NCI-H1436 treated with DMSO at 0.1 percent for 48 hours (cell line): ENCODE measurements at places on chromosomes 3 and 15.
A peak's percentile ranks its signal among the peaks of the same experiment; 100 is the strongest.

GRCh38 chr15:74144153-74144775 lies 13.9 kb downstream of the ISLR2 start:
- DNase-seq, result peak; percentile 52

- DNase-seq, result no peak
Observed at GRCh38 chr15:59360896-59361295, 11.8 kb downstream of the MYO1E start.

GRCh38 chr15:52546031-52546751 lies 17.5 kb upstream of the MYO5A start:
- DNase-seq, result no peak

DNA sequence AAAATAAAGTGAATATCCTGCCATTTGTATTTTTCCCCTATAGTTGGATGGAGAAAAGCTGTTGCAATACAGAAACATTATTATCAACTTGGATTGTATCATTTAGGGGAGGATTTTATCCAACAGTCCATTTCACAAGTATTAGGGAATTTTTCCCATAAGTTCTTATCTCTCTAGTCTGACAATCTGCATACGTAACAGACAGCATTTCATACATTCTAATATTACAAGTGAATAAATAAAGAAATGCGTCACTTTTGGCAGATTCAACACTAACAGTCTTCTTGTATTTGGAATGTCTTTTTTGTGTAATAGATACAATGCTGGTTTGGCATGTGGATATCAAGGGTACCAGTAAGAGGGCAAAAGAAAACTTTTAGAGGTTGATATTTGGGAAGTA lies 795.3 kb upstream of the ARRDC4 start:
- DNase-seq, result no peak

DNA sequence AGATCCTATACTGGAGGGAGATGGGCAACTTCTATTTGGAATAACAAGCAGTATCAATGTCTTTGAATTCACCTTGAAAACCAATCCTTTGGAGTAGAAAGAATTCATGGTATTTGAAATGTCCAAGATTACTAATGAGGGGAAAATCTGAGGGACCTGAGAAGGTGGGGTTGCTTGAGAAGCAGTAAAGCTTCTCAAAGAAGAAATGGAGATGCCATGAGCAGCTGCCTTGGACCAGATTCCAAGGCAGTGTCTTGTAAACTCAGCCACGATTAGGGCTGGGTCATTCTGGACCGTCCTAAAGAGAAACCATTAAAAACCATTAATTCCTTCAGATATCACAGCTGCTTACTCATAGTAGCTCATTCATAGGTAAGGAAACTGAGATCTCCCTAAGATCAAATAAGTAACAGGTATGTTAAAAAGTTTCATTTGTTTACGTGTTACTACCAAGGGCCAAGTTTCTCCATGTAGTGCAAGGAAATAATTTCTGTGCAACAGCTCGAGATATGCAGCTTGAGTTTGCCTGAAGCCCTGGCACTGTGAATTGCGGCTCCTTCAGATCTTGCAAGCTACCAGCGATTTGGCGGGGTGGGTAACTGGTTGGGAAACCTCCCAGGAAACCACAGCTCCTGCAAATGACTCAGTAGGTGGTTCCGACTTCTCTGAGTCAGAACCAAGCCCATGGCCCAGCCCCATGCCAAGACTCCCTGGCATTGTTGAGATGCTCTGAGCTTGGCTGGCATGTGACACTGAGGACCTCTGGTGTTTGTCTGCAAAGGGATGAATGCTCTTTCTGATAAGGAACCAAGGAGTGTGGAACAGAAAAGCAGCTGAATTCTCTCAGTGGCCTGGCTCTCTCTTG lies 296.8 kb downstream of the RORA start:
- DNase-seq, result no peak

DNA sequence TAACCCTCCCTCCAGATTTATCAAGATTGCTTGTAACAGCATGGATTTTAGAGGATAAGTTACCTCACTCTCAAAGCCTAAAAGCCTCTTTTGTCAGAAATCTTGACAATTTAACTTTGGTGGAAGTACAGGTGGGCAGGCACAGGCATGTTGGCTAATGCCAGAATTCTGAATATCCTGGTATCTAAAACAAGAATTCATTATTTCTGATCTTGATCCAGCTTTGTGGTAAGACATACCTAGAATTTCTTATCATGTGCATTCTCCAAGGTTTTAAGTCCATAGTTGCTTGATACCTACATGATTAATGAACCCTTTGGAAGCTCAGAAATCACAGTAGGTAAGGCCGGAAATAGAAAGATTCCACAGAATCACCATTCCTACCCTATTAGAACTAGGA lies 109.9 kb upstream of the TTC14 start:
- DNase-seq, result no peak

DNA sequence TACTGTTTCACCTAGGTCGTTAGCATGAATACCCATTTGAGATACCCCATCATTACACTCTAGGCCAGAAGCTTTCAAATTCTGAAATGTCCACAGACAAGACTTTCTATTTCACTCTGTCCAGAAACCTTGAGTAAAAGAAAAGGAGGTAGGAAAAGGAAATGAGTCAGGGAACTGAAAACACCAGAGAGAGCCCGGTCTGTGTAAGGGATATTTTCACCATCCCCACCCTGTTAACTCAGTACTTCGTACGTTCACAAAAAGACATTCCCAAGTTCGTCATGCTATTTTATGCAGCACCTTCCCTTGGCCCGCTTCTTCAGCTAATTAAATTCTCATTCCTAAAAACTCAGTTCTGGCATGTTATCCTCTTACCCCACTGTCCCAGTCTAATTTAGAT lies 89.4 kb upstream of the SOX2 start:
- no peak for DNase-seq

DNA sequence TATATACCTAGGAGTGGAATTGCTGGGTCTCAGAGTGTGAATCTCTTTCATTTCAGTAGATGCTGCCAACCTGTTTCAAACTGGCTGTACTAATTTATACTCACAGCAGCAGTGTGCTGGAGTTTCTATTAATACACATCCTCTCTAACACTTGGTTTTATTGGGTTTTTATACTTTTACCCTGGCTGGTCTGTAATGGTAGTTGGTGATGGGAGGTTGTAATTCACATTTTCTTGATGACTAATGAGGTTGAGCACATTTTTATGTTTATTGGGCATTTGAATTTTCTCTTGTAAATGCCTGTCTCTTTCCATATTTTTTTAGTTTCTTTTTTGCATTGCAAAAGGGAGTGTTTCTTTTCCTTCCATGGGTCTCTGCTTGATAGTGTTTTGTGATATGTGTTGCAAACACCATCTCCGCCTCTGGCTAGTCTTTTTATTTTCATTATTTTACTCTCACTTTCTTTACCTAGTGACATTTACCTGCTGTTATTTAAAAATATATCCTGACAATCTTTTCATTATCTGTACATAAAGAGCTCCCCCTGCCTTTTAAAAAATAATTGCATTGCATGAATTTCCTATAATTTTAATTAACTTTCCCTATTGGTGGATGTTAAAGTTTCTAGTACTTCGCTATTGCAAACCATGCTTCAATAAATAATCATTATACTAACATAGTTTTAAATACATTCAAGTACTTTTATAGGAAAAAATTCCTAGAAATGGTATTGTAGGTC lies 49.0 kb upstream of the GCNT3 start:
- no peak for DNase-seq

DNA sequence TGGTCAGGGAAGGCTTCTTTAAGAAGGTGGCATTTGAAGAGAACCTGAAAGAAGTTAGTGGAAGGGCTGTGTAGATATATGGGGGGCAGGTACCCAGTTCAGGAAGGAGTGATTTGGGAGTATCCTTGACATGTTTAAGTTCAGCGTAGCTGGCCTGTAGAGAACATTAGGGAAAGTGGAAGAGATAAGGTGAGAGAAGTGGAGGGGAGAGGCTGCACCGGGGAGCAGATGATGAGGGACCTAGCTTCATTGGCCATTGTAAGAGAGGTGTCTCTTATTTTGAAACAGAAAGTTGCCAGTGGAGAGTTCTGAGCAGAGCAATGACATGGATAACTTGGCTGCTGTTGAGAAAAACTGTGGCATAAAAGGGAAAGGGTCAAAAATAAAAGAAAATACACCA lies 44.6 kb upstream of the MME start:
- no peak for DNase-seq

DNA sequence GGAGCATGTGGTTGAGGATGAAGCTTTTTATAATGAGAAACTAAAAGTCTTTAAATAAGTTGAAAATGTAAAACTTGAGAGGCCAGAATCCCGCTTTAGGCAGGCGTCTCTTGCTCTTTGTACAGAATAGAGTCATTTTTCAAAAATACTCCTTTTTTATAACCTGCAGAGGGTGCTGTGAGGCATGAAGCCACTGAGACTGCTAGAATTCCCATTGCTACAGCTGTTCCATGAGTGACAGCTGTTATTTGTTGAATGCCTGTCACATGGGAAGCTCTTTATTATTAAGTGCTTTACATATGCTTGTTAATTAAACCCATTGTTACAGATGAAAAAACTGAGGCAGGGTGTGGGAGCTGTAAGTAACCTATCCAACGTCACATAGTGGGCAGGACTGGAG lies 18.5 kb downstream of the MINAR1 start:
- no peak for DNase-seq

DNA sequence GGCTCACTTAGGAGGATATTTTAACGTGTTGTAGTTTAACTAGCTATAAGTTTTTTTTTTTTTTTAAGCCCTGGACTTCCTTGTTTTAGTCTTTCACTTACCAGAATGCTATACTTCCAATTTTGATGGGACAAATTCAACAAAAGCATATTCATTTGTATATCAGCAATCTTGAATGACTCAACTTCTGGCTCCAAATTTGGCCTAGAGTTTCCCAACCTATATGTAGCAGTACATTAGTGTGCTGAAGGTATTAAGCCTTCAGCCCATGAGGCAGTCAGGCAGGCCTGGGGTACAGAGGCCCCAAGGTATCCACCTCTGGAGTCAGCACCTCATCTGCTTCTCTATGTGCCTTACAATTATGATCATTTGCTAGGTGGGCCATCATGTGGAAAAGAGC lies 5.9 kb downstream of the PBRM1 start:
- DNase-seq, result no peak

GRCh38 chr3:18127859-18128681 lies 297.1 kb downstream of the SATB1 start:
- no peak for DNase-seq

GRCh38 chr15:45612790-45613415 lies 21.9 kb upstream of the SQOR start:
- no peak for DNase-seq

DNA sequence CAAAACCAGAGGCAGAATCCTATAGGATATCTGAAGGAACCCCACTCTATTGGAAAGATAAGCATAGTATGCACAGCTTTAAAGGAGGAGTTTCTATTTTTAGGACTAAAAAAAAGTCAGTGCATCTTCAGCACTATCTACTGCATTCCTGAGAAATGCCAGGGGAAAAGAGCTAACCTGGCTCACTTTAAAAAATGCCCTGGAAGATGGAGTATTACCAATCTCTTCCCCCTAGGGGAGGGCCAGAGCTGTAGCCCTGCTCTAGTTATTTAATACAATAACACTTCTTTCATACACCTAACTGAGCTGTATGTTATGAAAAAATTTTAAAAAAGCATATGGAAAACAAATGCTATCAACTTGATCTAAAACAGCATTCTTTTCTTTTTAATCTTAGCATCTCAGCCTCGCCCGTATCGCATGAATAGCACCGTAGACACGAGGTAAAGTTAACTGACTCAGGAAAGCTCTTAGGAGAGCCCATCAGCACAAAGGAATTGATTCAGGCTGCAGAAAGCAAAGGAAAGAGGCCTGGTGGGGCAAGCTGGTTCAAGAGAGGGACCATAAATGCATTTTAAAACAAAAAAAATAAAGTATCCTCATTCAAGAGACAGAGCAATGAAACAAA lies 50.2 kb downstream of the TGM4 start:
- DNase-seq, result no peak

DNA sequence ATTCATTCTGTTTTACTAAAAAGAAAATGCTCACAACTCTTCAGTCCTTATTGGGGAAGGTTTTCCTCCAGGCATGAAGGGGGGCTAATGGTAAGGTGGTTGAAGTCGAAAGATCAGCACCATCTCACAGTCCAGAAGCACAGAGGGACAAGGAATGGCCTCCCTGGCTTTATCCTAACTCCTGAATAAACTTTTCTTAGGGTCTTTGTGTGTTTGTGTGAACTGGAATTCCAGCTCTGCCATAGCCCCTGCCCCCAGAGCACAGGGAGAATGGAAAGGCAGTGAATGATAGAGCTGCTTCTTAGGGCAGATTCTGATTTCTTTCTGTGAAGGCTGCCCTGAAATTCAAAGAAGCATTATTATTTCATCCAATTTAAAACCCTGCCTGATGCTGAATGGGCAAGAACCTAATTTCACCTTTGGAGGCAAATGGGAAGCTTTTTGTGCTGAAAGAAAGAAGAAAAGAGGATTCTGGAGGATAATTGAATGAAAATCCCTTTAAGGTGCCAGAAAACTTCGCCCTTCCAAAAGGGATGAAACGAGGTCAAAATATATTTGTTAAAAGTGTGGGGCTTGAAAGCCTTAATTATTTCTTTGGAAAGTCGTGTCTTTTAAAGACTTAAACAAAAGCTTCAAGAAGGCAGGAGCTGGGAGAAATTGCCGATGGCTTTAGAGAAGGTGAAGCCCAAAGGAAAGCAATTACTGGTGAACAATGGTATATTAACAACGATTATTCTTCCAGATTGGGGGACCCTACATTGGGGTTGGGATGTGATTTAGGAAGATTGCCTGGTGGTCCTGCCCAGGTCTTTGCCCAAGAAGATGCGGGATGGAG lies 259.9 kb upstream of the RGMA start:
- no peak for DNase-seq

GRCh38 chr15:70633991-70634390 lies 129.4 kb downstream of the UACA start:
- DNase-seq, result no peak

DNA sequence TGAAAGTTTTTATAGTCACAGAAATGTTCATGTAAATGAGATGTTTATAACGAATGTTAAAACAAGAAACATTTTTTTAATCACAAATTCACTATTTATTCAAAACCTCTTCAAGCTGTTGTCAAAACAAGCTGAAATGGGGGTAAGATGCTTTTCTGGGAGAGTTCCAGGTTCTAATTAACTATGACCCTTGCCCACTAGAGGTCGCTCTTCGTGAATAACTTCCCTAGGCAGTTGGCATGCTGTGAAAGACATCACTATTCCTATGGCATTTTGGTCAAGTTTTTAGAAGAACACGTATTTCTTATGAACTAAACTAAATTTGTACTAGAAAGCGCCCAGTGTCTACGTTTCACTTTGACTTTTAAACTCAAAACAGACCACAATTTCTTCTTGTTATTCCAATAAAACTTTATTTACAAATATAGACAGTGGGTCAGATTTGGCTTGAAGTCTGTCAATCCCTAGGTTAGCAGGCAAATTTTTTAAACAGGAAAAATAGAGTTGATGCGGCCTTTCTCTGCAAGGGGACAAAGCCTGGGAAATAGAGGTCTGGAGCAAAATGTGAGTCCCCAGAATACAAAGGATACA lies 62.8 kb upstream of the CMTM8 start:
- DNase-seq, result no peak

- DNase-seq, result no peak
Observed at GRCh38 chr3:188861842-188862744, 309.7 kb upstream of the TPRG1 start.

GRCh38 chr15:66877477-66878271 lies 175.6 kb downstream of the SMAD6 start:
- DNase-seq, result no peak

GRCh38 chr15:29097971-29098370 lies 171.7 kb downstream of the NSMCE3 start:
- no peak for DNase-seq
